ENCODE measurements at places on chromosomes 3 and 15.
A peak's percentile ranks its signal among the peaks of the same experiment; 100 is the strongest.

DNA sequence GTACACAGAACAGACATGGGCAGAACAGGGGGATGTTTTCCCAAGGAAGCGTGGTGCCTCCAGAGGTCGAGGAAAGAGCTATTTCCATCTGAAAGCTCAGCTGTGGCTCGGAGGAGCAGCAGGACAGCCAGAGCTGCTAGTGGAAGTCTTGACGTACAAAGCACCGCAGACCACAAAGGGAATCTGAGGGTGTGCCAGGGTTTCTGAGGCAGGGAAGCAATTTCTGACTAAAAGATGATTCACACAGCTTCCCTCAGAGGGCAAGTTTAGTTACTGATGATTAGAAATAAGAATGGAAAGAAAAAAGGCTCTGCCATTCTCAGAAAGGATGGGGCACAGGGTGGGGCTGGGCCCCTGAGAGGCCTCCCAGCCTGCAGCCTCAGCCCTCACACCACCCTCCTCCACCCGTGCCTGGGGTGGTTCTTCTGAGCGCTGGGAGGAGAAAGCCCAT lies 45.8 kb upstream of the SEC13 start:
- H3K36me3 ChIP-seq = no peaks in the 10 kb centered on the region
- H3K27me3 ChIP-seq = no peaks in the 10 kb centered on the region
- no peak overlapping the region for H3K4me3 ChIP-seq
- no peak overlapping the region for H3K27ac ChIP-seq

DNA sequence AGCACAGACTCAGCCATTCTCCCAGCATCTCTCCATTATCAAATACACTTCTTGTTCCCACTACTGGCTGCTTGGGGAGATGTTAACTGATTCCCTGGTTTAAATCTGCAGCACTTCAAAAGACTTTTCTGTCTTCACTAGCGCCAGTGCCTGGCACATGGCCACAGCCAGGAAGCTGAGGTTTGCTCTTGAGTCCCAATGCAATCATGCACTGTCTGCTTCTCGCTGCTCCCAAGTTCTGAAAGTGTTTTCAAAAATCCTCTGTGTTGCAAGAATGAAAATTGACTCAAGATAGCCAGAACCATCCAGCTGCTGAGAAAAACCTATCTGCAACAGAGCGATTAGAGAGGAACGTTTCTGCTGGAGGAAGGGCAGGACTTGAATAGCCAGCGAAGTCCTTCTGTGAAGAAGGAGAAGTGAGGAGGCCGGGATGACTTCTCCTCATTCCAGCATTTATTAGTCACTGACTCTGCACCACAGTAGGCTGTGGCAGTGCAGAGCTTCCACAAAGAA lies 358.4 kb upstream of the NR2F2 start:
- H3K4me3 ChIP-seq = no peak overlapping the region
- DNase-seq = no peak
- no peaks in the 10 kb centered on the region for H3K4me1 ChIP-seq
- no peak overlapping the region for H3K27ac ChIP-seq

DNA sequence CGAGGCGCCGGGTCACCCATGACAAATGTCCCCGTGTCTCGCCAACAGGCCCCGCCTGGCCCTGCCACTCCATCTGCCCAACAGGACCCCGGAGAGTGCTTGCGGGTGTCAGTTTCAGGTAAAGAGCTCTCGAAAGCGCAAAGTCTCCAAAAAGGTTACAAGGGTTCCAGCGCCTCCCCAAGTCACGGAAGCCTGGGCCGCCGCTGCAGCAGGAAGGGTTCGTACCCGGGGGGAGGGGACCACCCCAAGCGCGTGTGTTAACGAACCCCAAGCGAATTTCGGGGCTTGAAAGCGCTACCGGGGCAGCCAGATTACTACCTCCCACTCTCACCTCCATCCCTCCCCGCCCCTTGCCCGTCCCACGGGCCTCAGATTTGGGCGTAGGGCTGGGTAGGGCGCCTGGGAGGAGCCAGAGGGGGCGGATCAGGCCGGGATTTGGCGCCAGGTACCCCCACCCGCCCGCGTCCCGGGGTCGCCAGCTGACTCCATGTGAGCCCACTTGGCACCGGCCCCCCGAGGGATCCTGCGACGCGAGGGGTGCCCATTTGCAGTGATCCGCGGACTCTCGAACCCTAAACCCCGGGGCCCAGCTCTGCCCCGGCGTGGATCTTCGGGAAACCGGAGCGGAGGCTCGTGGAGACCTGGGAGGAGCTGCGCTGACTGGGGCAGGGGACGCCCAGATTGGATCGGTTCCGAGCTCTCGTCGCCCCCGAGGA lies 85.9 kb downstream of the NR2F2 start:
- DNase-seq = no peak
- no peaks in the 10 kb centered on the region for H3K4me1 ChIP-seq
- no peaks in the 10 kb centered on the region for H3K36me3 ChIP-seq
- H3K27ac ChIP-seq = no peak overlapping the region

DNA sequence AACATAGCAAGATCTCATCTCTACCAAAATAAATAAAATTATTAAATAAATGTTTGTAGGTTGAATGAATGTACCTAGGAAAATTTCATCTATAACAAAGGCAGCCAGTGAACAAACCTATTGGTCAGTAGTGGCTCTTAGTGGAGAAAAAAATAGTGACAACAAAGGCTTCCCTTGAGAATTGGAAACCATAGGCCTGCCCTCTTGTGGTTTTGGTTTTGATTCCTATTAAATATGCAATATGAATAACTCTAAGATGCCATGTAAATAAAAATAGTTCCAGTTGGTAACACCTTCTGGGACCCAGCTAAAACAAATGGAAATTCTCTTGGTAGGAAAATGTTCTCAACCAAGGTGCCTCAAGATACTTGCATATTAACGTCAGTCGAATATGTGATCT lies 145.7 kb upstream of the BFSP2 start:
- H3K4me1 ChIP-seq = no peaks in the 10 kb centered on the region
- no peak overlapping the region for H3K27ac ChIP-seq
- H3K4me3 ChIP-seq = no peak overlapping the region
- no peaks in the 10 kb centered on the region for H3K36me3 ChIP-seq

DNA sequence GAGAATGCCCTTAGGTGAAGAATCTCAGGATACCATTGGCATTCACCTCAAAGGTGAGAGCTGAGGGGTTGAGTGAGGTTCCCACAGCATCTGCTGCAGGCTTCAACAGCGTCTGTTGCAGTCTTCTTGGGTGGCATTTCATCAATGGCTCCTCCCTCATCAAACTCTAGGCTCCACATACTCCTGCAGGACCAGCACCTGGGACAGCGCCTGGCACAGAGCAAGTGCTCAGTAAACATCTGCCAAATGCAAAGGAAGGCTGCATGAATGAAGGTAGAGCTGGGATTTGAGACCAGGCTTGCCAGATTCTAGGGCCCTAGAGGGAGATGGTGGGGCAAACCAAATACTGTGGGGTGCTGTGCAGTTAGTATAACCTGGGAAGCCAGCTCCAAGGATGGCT lies 9.6 kb downstream of the TRH start:
- H3K27me3 ChIP-seq = peaks cover 12% of the 10 kb centered on the region
- no peak overlapping the region for H3K27ac ChIP-seq
- H3K4me1 ChIP-seq = no peaks in the 10 kb centered on the region
- no peak overlapping the region for H3K4me3 ChIP-seq
- no peak for DNase-seq

- no peak overlapping the region for H3K4me3 ChIP-seq
- peaks cover 1% of the 10 kb centered on the region for H3K36me3 ChIP-seq
- H3K27ac ChIP-seq = peak overlapping the region; percentile 14
- no peak for DNase-seq
Measured at GRCh38 chr15:58293622-58294550, 137.9 kb upstream of the LIPC start.

DNA sequence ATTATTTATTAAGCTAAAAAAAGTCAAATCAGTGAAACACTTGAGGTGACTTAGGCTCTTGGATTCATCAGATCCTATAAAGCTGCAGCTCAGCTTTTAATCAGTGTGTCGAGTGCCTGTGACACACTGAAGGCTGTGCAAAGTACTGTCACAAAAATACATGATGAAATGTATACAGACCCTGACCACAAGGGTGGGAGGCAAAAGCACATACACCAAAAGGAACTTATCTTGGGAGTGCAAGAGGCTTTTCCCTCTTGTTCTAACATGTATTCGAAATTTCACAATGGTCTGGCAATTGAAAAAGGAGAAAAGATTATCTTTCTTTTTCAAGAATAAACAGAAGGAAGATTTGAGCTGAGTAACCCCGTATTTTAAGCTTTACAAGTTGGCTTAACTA lies 35.9 kb downstream of the VGLL4 start:
- DNase-seq = no peak
- H3K27ac ChIP-seq = no peak overlapping the region
- H3K4me1 ChIP-seq = peaks cover 34% of the 10 kb centered on the region
- no peak overlapping the region for H3K4me3 ChIP-seq

DNA sequence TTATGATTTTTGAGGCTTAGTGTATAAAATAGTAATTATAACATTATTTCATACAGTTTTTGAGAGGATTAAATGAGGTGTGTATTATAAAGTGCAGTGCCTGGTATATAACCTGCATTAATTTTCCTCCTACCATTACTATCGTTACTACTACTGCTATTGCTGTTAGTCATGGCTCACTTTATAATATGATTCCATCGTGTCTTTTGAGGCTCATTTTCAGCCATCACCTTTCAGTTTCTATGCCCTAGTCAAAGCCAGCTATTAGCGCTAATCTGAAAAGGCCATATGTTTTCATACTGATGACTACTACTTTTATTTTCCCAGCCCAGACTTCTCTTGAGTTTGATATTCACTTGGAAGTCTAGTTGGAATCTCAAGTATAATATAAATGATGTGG lies 5.5 kb downstream of the MEF2A start:
- peaks cover 7% of the 10 kb centered on the region for H3K36me3 ChIP-seq
- H3K27ac ChIP-seq = no peak overlapping the region
- no peak for DNase-seq
- H3K27me3 ChIP-seq = no peaks in the 10 kb centered on the region
- no peak overlapping the region for H3K4me3 ChIP-seq
- H3K4me1 ChIP-seq = peaks cover 22% of the 10 kb centered on the region

GRCh38 chr15:38021259-38021658 lies 86.8 kb downstream of the TMCO5A start:
- no peaks in the 10 kb centered on the region for H3K4me1 ChIP-seq
- no peak overlapping the region for H3K27ac ChIP-seq
- H3K36me3 ChIP-seq = no peaks in the 10 kb centered on the region

GRCh38 chr3:171088496-171088895 lies 62.0 kb upstream of the SLC2A2 start:
- no peak overlapping the region for H3K27ac ChIP-seq
- H3K4me3 ChIP-seq = no peak overlapping the region
- no peak for DNase-seq
- peaks cover 17% of the 10 kb centered on the region for H3K4me1 ChIP-seq

DNA sequence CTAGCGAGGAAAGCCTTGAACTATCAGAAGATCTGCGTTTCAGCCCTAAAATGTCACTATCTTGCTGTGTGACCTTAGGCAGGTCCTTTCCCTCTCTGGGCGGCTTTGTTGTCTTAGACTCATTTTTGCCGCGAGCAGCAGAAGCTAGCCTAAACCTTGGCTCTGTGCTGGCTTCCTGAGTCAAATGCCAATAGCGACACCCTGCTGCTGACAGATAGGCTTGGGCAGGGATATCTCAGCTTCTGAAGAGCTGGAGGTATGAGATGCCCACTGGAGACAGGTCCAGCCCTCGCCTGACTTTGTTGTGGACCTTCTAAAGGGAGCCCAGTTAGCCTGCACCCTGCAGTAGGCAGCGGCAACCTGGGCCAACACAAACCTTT lies 1.3 kb downstream of the ADAMTSL3 start:
- DNase-seq = no peak
- peaks cover 35% of the 10 kb centered on the region for H3K27me3 ChIP-seq
- no peaks in the 10 kb centered on the region for H3K36me3 ChIP-seq
- H3K4me1 ChIP-seq = no peaks in the 10 kb centered on the region
- no peak overlapping the region for H3K4me3 ChIP-seq
- H3K27ac ChIP-seq = no peak overlapping the region

Data from T-helper 2 cell treated with Interferon-gamma antibody and Interleukin-4, amounts not matched to agents 5 μg/mL and 100 μg/mL, for 36 hours (primary cell).